ENCODE measurements at places on chromosomes 12 and 14. TPM values are rescaled to one million over a fixed set of nuclear protein-coding genes. Genes with fewer than 3 reads are reported as not detected.

Gene TUBA1C
- 221 TPM for total RNA-seq

Gene DCAF5
- 54.9 TPM for total RNA-seq

Gene ANKRD52
- total RNA-seq: 52.9 TPM

Gene PTPRB
- total RNA-seq: 1.2 TPM

Gene CEP290
- total RNA-seq: 8.0 TPM

Gene TCL1B
- total RNA-seq: not detected

Gene TBX5
- 10.7 TPM for total RNA-seq

Gene KRT86
- 0.14 TPM for total RNA-seq

DNA sequence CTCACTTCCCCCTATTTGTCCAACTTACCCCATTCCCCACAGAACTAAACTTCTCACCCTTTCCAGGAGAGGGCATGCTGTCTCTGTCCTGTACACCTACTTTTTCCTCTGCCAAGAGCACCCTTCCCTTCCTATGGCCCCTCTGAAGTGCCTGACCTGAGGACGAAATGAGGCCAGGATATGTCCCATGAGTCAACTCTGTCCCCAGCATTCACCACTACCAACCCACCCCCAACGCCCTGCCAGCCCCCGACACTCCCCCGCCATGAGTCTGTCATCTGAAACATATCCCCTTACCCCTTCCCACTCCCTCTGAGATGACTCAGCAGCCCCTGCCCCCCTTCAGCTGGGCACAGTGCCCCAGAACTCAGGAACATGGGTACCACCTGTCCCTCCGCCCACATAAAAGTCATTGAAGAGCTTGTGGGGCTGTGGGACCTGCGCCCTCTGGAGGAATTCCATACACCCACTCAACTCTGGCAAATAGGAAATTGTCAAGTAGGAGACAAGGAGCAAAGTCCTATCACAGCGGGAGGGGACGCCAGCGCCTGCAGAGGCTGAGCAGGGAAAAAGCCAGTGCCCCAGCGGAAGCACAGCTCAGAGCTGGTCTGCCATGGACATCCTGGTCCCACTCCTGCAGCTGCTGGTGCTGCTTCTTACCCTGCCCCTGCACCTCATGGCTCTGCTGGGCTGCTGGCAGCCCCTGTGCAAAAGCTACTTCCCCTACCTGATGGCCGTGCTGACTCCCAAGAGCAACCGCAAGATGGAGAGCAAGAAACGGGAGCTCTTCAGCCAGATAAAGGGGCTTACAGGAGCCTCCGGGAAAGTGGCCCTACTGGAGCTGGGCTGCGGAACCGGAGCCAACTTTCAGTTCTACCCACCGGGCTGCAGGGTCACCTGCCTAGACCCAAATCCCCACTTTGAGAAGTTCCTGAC, 26.3 kb downstream of the ITGA7 start:
- DNase-seq: no peak

GRCh38 chr14:88552876-88553275, 1.9 kb downstream of the PTPN21 start:
- no peak for DNase-seq

DNA sequence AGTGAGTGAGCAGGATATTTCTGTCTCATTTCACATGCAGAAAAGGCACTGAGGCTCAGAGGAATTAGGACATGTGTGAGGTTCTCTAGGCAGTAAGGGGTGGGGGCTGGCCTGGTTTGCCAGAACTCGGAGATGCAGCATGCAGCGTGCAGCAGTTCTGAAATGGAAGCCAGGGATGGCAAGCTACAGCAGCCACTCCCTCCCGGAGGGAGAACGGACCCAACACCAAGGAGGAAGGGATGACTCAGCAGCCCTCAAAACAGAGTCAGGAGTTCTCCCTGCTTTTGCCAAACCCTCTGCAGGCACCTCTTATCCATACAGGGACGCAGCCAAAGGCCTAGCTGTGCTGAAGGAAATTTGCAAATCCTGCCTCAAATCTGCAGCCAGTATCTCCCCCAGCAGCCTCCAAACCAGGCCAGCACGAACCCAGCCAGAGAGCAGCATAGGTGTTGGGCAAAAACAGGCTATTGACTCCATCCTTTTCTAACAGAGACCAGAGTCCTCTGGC, 10.3 kb upstream of the SERPINA3 start:
- DNase-seq: no peak

- DNase-seq: no peak
These were observed 48.4 kb downstream of the TSPAN11 start for GRCh38 chr12:30974746-30975500.

DNA sequence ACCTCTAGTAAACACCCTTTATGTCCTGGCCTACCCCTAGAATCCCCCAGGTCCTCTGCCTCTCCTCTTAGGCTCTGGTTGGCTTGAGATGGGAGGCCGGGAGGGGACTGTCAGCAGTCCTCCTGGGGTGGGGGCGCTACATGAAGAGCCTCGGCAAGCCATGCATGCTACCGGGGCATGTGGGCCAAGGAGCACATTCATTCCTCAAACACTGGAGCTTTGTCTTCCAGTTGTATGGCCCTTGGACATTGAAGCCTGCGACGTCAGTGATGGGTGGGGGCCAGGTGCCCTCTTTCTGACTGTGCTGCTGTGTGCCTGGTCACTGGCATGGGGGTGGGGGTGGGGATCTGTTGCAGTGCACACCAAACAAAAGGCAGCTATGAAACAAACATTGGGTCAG, 15.8 kb upstream of the CELA1 start:
- no peak for DNase-seq

- no peak for DNase-seq
These were observed 380.7 kb upstream of the SYT1 start for GRCh38 chr12:78483767-78484315.

GRCh38 chr12:56110571-56110970, 5.9 kb upstream of the RPL41 start:
- DNase-seq: no peak

DNA sequence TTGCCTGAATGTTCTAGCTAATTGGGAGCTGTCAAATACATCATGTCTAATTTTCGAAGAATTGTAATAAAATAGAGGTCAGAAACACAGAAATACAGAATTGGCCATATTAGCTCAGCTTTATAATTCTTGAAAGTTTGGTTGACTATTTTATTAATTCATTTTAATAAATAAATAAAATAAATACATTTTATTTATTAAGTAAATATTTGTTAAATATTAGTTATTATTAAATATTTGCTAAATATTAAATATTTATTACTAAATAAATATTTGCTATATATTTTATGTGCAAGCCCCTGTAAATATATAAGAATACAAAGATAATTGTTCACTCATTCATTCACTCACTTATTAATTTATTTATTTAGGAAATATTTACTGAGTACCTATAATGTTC, 231.3 kb downstream of the SSPN start:
- DNase-seq: no peak

GRCh38 chr14:24403294-24403998, 4.6 kb downstream of the NYNRIN start:
- no peak for DNase-seq

GRCh38 chr12:57169046-57169795, 21.8 kb upstream of the LRP1-AS start:
- DNase-seq: no peak

DNA sequence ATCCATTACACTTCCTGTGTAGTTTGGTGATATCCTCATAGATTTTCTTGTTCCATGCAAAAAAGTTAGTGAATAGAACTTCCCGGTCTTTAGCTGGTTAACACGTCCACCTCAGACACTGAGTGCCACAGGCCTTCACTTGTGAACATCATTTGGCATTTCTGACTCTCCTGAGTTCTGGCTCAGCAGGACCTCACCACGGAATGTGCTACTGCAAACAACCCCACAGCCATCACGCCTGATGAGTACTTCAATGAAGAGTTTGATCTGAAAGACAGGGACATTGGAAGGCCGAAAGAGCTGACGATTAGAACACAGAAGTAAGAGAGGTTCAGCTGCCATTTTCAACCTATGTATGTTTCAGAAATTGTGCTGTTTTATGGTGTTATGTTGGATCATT, 20.0 kb downstream of the C12orf76 start:
- DNase-seq: no peak

DNA sequence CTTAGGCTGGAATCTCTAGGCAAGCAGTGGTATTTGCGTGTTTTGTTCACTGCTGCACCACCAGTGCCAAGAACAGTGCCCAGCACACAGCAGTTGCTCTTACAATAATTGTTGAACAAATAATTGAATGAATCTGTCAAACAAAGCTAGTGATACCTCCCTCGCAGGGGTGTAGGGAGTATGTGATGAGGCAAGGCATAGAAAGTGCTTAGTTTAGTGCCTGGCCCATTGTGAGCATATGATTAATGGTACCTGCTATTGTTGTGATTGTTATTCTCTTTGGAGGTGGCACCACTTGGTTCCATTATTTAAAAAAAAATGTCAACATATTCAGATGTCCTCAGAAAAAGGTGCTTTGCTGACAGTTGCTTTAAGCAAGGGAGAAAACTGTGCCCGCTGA, 210.1 kb upstream of the TBX3 start:
- no peak for DNase-seq

DNA sequence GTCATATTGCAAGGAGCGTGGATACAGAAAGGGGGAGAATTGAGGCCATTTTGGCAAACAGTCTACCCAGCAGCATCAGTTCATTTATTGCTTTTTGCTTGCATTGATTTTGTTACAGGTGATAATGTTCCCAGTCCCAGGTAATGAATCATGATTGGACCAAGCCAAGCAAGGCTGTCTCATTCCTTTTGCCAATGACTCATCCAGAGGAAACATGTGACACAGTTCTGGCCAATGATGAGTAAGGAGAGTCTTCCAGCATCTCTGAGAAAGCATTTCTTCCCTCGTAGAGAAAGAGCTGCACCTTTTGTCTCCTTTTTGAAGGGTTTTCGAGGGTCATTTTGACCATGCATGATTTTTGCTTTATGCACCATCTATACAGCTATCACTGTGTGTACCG, 68.2 kb downstream of the SLC15A4 start:
- DNase-seq: no peak

- DNase-seq: no peak
These were observed 455.3 kb upstream of the ATP2B1 start for GRCh38 chr12:90163975-90164374.

GRCh38 chr12:102756530-102756929, 160.5 kb downstream of the PAH start:
- DNase-seq: no peak
